GM12878 (cell line): ENCODE measurements at places on chromosomes 12 and 14. TPM values are rescaled to one million over a fixed set of nuclear protein-coding genes. Genes with fewer than 3 reads are reported as not detected.

The KERA gene
- not detected in 2 replicates for total RNA-seq

The GLIPR1L2 gene
- not detected in 2 replicates for total RNA-seq

The IL23A gene
- 4.3 and 4.7 TPM in 2 replicates for total RNA-seq

The CD163L1 gene
- 0.49 and 0.74 TPM in 2 replicates for total RNA-seq

The PHETA1 gene
- 1.3 and 1.4 TPM in 2 replicates for total RNA-seq

GRCh38 chr12:30047516-30048254 lies 263.9 kb upstream of the TMTC1 start:
- H3K27me3 ChIP-seq: no peaks in the 10 kb centered on the region
- no peak overlapping the region for H3K4me3 ChIP-seq
- no peak for DNase-seq
- no peak overlapping the region for H3K27ac ChIP-seq
- no peaks in the 10 kb centered on the region for H3K4me1 ChIP-seq
- no peaks in the 10 kb centered on the region for H3K36me3 ChIP-seq

GRCh38 chr14:25759256-25759655 lies 709.3 kb upstream of the STXBP6 start:
- no peak for DNase-seq
- H3K4me1 ChIP-seq: no peaks in the 10 kb centered on the region
- H3K36me3 ChIP-seq: no peaks in the 10 kb centered on the region
- H3K27ac ChIP-seq: no peak overlapping the region
- H3K4me3 ChIP-seq: no peak overlapping the region
- no peaks in the 10 kb centered on the region for H3K27me3 ChIP-seq

GRCh38 chr12:8077207-8077606 lies 4.9 kb upstream of the NECAP1 start:
- H3K27me3 ChIP-seq: no peaks in the 10 kb centered on the region
- no peak for DNase-seq
- no peak overlapping the region for H3K4me3 ChIP-seq
- H3K4me1 ChIP-seq: no peaks in the 10 kb centered on the region

DNA sequence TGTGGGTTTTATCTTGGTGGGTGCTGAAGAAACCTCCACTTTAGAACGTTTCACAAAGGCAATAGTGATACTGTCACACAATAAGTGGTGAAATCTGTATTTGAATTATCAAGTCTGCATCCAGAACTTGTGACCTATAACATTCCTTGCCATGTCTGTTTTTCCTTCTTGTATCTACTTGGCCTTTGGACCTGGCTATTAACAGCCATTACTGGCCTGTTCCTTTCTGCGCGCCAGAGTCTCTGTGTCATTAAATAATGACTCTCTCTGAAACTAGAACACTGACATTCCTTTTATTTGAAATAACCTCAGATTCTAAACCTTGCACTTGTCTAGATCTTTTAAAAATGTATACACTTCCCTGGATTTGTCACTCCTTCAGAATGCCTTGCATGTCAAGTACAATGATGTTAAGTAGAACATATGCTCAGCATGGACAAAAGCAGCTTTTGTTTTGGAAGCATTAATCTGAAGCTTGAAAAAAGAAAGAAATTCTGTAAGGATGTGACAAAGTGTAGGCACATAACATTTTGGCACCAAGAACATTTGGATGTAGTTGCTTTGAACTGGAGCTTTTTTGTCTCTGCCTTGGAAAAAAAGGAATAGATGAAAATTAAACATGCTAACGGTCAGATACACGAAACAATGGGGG lies 95.5 kb upstream of the RPL10L start:
- H3K4me1 ChIP-seq: no peaks in the 10 kb centered on the region
- H3K36me3 ChIP-seq: no peaks in the 10 kb centered on the region
- H3K27ac ChIP-seq: no peak overlapping the region
- H3K27me3 ChIP-seq: no peaks in the 10 kb centered on the region
- no peak for DNase-seq
- H3K4me3 ChIP-seq: no peak overlapping the region

DNA sequence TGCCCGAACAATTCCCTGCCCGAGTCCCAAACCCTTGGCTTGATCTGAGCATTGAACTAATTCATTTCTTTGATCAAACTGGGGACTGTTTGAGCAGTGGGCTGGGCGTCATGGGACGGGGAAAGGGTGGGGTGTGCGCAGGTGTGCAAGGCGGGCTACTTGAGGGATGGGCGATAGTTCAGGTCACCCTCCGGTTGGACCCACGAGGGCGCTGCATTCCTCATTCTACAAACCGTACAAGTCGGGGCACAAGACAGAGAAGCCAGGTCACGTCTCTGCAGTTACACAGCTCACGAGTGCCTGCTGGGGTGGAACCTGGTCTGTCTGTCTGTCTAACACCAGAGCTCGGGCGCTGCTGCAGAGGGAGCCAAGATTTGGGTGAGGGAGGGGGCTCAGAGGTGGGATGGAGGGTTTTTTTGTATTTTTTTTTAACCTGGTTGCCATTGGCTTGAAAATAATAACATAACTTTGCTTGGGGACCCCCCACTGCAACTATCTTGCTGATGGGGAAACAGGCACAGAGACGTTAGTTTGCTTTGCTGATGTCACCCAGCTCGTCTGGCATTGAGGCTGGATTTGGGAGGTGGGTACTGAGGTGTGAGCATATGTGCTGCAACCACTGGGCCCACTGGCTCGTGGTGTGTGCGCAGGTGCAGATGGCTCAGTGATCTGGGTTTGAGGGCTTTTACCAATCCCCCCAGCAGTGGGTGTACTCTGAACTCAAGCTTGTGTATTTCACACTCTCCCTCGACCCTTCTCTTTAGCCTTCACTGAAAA lies 7.6 kb upstream of the RTL1 start:
- H3K27me3 ChIP-seq: no peaks in the 10 kb centered on the region
- no peak overlapping the region for H3K4me3 ChIP-seq
- H3K36me3 ChIP-seq: no peaks in the 10 kb centered on the region
- DNase-seq: no peak
- H3K27ac ChIP-seq: no peak overlapping the region
- H3K4me1 ChIP-seq: no peaks in the 10 kb centered on the region

DNA sequence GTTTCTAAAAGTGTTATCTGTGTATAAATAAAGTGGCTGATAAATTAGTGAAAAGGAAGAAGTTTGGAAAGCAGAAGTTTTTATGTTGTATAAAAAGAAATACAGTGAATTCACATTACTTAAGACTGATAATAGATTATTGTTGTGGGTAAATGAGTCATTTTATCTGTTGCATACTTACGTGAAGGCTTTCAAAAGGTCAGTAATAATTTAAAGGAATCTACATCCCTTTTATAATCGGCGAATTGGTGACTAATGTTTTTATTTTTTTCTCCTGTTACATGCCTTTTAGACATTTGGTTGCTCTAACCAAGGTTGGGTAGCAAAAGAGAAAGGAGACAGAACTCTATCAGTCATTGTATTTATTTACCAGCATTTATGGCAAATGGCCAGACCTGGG lies 155.9 kb downstream of the SLC41A2 start:
- H3K27ac ChIP-seq: no peak overlapping the region
- H3K4me3 ChIP-seq: no peak overlapping the region
- H3K36me3 ChIP-seq: no peaks in the 10 kb centered on the region
- H3K27me3 ChIP-seq: no peaks in the 10 kb centered on the region
- H3K4me1 ChIP-seq: no peaks in the 10 kb centered on the region

- no peaks in the 10 kb centered on the region for H3K4me1 ChIP-seq
- no peaks in the 10 kb centered on the region for H3K36me3 ChIP-seq
- no peak overlapping the region for H3K4me3 ChIP-seq
- H3K27me3 ChIP-seq: no peaks in the 10 kb centered on the region
- no peak for DNase-seq
- no peak overlapping the region for H3K27ac ChIP-seq
Measured at GRCh38 chr12:91367234-91367849, 184.7 kb upstream of the DCN start.

DNA sequence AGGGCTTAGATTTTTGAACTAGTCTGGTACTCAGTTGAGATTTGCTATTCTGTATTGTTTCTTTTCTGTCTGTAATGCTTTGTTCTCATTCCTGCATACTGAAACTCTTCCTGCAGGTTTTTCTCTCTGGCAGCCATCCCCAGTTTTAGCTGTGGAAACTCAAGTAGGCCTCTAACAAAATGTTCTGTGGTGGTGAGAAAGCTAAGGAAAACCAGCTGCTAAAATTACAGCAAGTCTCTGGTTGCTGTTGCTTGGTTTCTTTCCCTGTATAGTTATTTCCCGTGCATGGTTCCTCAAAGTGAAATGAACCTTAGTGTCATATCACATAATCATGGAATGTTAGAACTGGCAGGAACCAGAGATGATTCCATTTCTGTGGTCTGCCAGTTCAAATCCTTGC lies 442.5 kb downstream of the NRXN3 start:
- H3K4me3 ChIP-seq: no peak overlapping the region
- H3K27ac ChIP-seq: no peak overlapping the region
- no peaks in the 10 kb centered on the region for H3K36me3 ChIP-seq
- H3K4me1 ChIP-seq: no peaks in the 10 kb centered on the region
- H3K27me3 ChIP-seq: no peaks in the 10 kb centered on the region

- DNase-seq: no peak
- H3K4me3 ChIP-seq: no peak overlapping the region
- H3K36me3 ChIP-seq: no peaks in the 10 kb centered on the region
- no peaks in the 10 kb centered on the region for H3K4me1 ChIP-seq
Measured at GRCh38 chr14:70955543-70956480, 48.6 kb downstream of the PCNX1 start.

DNA sequence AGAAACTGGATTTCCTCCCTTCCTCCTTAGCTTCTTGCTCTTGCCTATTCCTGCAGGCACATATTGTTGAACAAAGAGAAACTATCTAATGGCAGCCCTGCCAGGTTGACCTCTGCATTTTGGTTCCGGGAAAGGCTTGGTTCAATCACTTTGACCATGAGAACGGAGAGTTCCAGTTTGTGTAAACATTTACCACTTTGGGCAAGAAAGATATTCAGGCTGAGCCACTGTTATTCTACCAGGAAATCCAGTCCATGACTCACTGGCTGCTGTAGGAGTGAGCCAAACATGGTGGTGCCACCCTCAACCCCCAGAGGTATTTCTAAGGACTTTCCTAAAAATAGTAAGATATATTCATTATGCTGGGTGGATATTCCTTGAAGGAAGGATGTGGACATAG lies 242.2 kb upstream of the OR4E1 start:
- H3K4me1 ChIP-seq: no peaks in the 10 kb centered on the region
- DNase-seq: no peak
- no peaks in the 10 kb centered on the region for H3K36me3 ChIP-seq

DNA sequence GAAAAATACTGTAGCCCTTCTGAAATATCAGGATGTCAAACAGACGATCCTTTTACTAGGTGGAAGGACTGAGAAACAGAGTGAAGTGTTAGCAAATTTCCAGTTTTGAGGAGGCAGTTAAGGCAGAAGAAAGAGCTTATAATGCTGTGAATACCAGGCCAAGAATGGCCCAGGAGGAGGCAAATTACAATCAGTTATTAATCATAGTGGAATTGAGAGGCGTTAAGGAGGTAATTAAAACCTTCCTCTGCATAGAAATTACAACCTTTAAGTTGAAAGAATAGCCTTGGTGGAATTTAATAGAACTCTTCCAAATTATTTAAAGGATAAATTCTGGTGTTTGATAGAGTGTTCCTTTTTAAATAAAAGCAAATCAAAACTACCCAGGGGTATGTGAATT lies 590.9 kb upstream of the SEL1L start:
- DNase-seq: no peak
- no peak overlapping the region for H3K4me3 ChIP-seq
- H3K36me3 ChIP-seq: no peaks in the 10 kb centered on the region
- H3K27me3 ChIP-seq: no peaks in the 10 kb centered on the region
- no peaks in the 10 kb centered on the region for H3K4me1 ChIP-seq
- no peak overlapping the region for H3K27ac ChIP-seq

DNA sequence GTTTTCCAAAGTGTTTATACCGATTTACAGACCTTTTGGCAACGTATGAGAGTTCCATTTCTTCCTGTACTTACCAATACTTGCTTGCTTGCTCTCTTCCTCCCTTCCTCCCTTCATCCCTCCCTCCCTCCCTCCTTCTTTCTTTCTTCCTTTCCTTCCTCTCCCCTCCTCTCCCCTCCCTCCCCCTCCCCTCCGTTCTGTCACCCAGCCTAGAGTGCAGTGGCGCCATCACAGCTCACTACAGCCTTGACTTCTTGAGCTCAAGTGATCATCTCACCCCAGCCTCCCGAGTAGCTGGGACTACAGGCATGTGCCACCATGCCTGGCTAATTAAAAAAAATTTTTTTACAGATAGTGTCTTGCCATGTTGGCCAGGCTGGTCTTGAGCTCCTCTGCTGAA lies 40.4 kb downstream of the DIP2B start:
- DNase-seq: no peak
- peaks cover 8% of the 10 kb centered on the region; the same call in 1 of the 2 replicates for H3K4me1 ChIP-seq
